ENCODE measurements at places on chromosomes 11 and 22. TPM values are rescaled to one million over a fixed set of nuclear protein-coding genes. Genes with fewer than 3 reads are reported as not detected.

The POU2AF1 gene
- not detected for total RNA-seq

GRCh38 chr11:131737357-131737756, 366.9 kb downstream of the NTM start:
- DNase-seq, result no peak

DNA sequence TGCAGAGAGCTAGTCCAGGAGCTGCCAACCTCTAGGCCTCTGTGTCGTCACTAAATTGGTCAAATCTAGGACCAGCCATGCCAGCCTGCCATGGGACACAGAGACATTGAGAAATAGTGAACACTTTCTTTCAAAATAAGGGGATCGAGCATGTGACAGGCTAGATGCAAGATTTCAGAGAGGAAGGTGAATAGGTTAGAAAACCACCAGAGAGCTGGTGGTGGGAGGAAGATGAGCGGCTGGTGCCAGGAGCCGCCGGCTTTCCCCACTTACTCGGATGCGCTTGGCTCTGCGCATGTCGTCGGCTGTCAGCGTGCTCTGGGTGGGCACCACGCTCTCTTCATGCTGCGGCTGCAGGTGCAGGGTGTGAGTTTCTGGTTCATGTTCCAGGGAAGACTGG, 35.4 kb upstream of the NFRKB start:
- DNase-seq, result no peak

DNA sequence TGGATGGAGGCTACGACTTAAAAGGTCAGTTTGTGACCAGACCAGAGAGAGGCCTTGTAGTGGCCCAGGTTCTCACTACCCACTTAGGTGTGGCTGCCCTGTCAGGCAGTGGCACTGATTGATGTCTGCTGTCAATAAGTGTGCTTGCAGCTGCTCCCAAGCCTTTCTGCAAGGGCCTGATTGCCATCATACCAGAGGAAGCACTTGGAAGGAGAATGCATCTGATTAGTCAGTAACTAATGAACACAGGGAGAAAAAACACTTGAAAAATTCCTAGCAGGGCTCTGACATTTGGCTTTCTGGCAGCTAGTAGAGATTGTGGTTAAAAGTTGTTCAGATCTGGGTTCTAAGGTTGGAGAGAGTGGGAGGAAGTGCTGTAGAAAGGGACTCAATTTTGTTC, 107.5 kb downstream of the NAV2 start:
- no peak for DNase-seq
